ENCODE measurements at places on chromosomes 4 and X.

GRCh38 chr4:152029631-152030030 is 268.8 kb upstream of the GATB start:
- DNase-seq: no peak

DNA sequence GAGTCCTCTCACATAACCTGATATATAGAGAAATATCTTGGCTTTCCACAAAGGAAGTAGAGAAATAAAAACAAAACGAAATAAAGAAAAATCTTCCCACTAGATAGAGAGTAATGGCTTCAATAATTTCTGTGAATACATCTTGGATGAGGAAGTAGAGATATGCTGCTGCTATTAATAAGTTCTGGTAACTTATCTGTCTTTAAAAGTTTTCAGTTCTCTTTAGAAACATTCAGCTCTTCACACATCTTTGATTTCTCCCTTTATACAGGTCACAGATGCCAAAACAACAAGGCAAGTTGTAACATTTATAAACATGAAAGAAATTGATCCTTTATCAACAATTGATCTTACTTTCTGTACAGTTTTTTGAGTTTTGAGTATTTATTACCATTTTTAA is 615.8 kb downstream of the TRAM1L1 start:
- no peak for DNase-seq

- peak; percentile 52 for DNase-seq
These were observed 2.1 kb upstream of the FAT1 start for GRCh38 chr4:186725469-186726425.

GRCh38 chr4:185190306-185190856 is 13.4 kb downstream of the CFAP97 start:
- DNase-seq: no peak

DNA sequence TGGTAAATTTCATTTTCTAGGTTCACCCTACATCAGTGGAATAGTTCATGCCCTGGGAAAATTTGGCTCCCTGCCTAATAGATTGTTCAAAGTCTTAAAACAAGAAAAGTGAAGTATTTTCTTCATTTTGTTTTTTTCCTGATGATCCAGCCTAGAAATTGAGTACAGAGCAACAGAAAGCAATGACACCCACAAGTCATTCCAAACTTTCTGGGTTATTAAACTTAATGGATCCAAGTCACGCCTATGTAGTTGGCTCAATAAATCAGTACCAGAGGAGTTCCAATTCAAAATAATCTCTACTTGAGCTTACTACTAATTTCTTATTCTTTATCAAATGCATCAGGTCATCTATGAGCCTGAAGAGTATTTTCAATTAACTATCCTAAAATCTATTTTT is 937.6 kb upstream of the SLIT2 start:
- no peak for DNase-seq

DNA sequence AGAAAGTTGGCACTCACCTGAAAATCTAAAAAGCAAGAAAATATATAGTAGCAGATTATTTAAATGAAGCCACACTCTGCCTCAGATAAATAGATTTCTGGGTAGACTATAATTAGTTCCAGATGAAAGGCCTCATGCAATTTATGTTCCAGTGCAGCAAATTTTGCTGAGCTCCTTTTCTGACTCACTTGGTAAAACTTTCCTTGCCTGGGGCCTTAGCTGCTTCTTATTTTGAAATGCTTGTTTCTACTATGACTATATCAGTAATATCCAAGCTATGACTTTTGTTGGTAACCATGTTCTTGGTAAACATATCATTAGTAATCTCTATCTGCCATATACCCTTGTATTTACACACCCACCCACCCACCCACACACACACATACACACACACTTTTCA is 961.8 kb downstream of the SH3BGRL start:
- no peak for DNase-seq

GRCh38 chr4:2472187-2472586 is 3.3 kb downstream of the RNF4 start:
- peak; percentile 18 for DNase-seq

DNA sequence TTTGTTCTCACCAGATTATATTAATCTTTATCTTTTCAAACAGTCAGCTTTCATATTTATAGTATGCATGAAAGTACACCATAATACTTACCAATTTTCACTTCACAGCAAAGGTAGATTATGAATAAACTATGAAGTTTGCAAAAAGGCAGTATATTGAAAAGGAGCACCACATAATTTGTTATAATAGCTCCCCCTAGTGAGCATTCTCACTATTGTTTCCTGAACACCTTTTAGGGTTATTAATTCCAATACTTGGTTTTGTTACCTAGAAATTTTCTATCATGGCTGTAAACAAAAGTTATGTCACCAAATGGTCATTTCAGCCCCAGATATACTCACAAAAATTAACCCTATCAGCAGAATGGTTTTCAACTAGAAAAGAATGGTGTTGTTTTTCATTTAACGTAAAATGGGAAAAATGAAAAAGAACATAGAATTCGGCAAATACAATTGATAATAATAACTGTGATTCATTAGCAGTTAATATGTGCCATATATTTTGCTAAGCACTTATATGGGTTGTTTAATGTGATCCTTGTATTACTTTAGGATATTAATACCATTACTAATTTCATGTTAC is 30.2 kb upstream of the NKX6-1 start:
- peak; percentile 13 for DNase-seq

- no peak for DNase-seq
These were observed 275.2 kb downstream of the STPG2 start for GRCh38 chr4:97868097-97868496.

DNA sequence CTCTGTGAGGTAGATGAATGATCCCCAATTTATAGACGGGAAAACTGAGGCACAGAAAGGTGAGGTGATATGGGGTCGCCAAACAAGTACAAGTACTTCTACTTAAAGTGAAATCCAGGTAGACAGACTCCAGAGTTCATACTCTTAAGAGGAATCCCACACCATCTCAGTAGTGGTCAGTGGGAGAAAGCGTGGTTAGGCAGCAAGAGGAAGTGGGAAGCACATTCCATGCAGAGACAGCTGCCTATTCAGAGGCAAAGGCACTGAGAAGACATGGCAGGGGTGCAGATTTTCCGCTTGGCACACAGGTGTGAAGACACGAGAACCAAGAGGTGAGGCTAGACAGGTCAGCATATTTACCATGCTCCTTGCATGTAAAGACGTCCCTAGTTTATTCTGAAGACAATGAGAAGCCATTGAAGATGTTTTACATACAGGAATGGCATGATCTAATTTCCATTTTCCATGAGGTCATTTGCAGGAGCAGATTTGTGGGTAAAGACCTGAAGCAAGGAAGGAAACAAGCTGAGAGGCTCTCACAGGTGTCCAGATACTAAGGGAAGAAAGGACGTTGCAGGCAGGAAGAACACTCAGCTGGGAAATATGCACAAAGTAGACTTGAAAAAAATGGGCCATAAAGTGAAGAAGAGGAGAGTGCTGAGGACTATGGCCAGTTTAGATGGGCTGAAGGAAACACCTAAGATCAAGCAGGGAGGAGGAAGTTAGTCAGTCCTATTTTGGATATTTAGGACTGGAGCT is 17.3 kb upstream of the CLNK start:
- no peak for DNase-seq

GRCh38 chr4:108399610-108400265 is 220.6 kb upstream of the RPL34 start:
- DNase-seq: peak; percentile 53

- no peak for DNase-seq
These were observed 68.0 kb upstream of the TLR2 start for GRCh38 chr4:153616006-153616555.

DNA sequence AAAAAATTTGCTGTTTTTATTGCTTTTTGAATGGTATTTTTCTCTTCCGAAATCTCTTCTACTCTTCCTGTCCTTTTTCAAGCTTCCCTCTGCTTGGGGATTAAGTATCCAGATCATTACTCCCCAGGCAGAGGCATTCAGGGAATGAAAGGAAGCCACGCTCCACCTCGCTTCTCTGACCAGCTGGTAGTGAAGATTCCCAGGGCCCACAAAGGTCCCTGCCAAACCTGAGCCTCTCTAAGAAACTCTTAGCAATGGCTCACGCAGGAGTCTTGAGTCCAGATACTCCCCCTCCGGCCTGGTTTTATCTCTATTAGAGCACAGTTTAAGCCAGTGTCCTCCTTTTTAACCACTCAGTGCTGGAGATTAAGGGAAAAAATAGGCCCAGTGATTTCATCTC is 51.4 kb upstream of the SOD3 start:
- no peak for DNase-seq

- no peak for DNase-seq
These were observed 339.0 kb upstream of the SPANXN4 start for GRCh38 chrX:142686653-142687283.

- DNase-seq: no peak
These were observed 209.6 kb upstream of the TLL1 start for GRCh38 chr4:165663411-165663810.

DNA sequence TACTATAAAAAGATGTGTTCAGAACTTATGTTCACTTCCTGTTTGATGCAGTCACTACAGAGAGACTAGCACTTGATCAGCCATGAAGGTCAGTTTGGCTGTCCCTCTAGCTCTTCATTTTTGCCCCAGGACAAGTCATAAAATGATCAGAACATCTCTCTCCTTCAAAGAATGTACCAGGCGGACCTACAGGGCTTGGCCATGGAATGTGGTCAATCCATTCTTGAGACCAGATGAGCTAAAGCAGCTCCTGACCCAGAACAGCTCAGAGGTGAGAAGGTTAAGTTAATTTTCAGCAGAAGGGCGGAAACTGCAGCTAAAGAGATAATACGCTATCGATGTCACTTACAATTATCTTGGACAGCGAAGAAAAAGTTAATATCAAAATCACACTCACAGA is 49.2 kb upstream of the TAB3 start:
- no peak for DNase-seq

DNA sequence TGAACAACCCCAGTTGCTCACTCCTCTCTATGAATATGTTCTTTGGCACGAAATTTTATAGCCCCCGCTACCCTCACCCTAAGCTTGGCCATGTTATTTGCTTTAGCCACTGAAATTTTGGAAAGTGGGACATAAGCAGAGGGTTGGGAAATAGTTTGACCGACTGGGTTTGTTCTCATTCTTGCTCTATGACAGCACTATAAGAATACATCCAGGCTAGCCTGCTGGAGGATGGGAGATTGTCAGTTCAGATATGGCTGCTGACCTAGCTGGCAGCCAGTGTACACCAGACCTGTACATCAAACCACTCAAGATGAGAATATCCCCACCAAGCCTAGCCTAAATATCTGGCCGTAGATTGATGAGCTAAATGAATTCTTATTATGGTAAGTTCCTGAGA is 298.1 kb downstream of the PDGFC start:
- no peak for DNase-seq

DNA sequence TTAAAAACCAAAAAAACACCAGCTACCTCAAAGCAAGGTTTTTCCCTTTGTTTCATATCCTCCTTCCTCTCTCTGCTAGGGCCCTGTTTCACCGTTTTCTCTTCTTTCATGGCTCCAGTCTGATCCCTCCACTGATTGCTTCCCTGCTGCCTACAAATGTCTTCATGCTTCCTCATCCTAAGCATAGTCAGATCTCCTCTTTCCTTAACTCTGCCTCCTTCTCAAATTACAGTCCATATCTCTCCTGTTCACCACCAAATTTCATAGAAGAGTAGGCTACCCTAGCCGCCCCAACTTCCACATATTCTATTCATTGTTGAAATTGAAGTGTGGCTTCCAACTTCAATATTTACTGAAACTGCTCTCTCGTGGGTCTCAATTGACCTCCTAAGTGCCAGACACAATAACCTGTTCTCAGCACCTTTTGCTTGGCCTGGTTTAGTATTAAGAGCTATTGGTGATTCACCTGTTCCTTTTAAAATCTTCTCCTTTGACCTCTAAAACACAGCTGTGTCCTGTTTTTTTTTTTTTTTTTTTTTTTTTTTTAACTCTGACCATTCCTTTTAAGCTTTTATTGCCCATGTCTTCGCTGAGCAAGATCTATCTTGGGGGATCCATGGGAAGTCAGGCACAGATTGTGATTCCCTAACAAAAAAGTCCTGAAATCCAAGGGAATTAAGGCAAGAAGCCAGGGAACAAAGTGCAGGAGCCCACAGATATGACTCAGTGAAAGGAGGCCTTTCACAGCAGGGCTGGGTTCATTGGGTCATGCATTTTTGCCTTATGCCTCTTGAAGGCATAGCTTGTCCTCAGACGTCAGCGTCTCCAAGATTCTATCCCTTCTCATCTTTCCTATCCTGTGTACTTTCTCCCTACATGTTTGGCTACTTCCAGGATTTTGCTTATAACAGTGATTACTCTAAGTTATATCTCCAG is 85.4 kb downstream of the RPS3A start:
- no peak for DNase-seq

DNA sequence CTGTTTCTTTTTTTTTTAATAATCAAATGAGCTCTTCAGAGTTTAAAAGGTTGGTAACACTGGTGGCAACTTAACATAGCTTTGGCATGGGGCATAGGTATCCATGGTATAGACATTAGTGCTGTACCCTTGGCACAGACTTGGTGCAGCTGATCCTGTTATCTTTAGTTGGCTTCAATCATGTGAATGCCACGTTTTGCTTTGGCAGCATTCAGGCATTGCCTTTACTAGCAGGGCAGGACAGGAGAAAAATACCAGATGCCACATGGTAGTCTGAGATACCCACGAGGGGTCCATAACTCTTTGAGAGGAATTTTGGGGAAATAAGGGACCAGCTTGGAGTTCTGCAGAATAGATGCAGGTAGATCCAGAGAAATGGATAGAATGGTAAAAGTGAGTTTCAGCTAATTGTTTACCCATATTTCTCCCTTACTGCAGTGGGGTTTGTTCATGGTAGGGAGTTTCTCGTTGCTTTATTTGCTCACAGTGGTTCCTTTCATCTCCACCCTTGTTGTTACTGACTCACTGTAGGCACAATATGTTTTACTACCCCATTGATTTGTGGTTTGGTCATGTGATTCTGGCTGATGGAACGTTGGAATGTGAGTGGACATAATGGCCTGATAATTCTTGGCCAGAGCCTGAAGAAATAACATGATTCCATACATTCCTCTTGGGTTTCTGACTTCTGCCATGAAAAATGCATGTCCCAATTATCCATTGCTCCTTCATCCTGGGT is 342.7 kb downstream of the GLUD2 start:
- no peak for DNase-seq

DNA sequence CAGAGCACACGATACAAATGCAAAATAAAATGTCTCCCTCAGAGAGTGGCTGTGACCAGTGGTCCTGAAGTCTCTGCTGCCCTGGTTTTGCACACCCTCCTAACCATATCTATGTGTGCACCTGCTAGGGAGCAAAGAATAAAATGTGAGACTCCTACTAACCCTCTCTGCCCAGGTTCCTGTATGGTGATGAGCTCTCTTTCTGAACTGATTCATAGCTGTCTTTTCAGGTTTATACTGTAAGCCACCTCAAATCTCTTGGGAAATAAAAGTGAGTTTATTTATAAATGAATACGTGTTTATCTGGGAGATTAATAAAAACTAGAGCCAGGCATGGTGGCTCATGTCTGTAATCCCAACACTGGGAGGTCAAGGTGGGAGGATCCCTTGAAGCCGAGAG is 126.0 kb upstream of the RBPJ start:
- DNase-seq: no peak

GRCh38 chr4:82599336-82599735 is 37.5 kb upstream of the TMEM150C start:
- no peak for DNase-seq

- no peak for DNase-seq
These were observed 27.5 kb upstream of the ESX1 start for GRCh38 chrX:104282166-104282725.

GRCh38 chrX:13346646-13347045 is 26.8 kb upstream of the ATXN3L start:
- DNase-seq: no peak

GRCh38 chr4:107804956-107805355 is 19.8 kb upstream of the SGMS2 start:
- no peak for DNase-seq

GRCh38 chr4:156497486-156497885 is 474.1 kb downstream of the PDGFC start:
- DNase-seq: peak; percentile 94

Data from NCI-H524 (cell line).